ENCODE measurements at places on chromosomes 7 and 10.
A peak's percentile ranks its signal among the peaks of the same experiment; 100 is the strongest.

GRCh38 chr10:21181451-21181850 is 284.3 kb upstream of the NEBL start:
- H3K27ac ChIP-seq = no peak overlapping the region
- H3K27me3 ChIP-seq = no peaks in the 10 kb centered on the region
- H3K4me1 ChIP-seq = peaks cover 7% of the 10 kb centered on the region
- H3K4me3 ChIP-seq = no peak overlapping the region
- H3K36me3 ChIP-seq = no peaks in the 10 kb centered on the region
- DNase-seq = no peak

DNA sequence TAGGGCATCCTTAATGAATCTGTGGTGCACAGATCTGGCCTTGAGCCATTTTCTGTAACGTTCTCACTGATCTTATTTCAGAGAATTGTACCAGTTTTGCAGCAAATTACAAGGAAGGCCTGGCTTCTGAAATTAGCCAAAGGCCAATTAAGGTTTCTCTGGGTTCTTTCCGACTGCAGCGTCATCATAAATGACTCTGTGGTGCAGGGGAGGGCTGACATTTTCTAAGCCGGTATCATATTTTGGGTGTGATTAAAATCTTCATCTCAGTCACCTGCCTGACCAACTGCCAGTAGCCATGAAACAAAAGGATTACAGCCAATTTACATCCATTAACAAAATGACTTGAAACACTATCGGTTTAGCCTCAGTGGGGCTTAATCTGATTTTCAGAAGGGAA is 363.7 kb downstream of the ADRA2A start:
- H3K4me1 ChIP-seq = no peaks in the 10 kb centered on the region
- DNase-seq = no peak

GRCh38 chr10:52092390-52092789 is 221.7 kb upstream of the DKK1 start:
- H3K36me3 ChIP-seq = no peaks in the 10 kb centered on the region
- H3K27ac ChIP-seq = no peak overlapping the region
- H3K27me3 ChIP-seq = no peaks in the 10 kb centered on the region
- no peak overlapping the region for H3K4me3 ChIP-seq

- H3K27ac ChIP-seq = no peak overlapping the region
- no peaks in the 10 kb centered on the region for H3K36me3 ChIP-seq
- H3K27me3 ChIP-seq = peaks cover 8% of the 10 kb centered on the region
- H3K4me3 ChIP-seq = peak overlapping the region; percentile 94
- peaks cover 7% of the 10 kb centered on the region for H3K4me1 ChIP-seq
These were observed 1.3 kb downstream of the GALNT17 start for GRCh38 chr7:71133232-71133622.

DNA sequence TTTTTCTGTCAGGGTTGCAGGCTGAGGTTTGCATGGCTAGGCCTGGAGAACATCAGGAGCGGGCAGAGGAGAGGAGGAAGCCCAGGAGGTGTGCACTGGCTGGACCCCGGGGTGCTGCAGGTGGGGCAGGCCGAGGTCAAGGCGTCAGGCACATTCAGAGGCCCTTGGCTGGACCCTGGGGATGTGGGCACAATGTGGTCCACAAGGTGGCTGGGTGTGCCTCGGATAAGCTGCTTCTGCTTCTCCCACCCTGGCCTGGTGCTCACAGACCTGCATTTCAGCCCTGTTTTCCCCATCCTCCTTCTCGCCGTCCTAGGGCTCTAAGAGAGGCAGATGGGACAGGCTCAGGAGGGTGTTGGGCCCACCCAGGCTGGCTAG is 108.2 kb downstream of the ADCY1 start:
- DNase-seq = no peak
- H3K4me1 ChIP-seq = peaks cover 5% of the 10 kb centered on the region
- H3K27ac ChIP-seq = no peak overlapping the region
- no peaks in the 10 kb centered on the region for H3K27me3 ChIP-seq

GRCh38 chr7:148485618-148486017 is 104.9 kb upstream of the C7orf33 start:
- no peaks in the 10 kb centered on the region for H3K4me1 ChIP-seq
- H3K4me3 ChIP-seq = no peak overlapping the region
- no peak overlapping the region for H3K27ac ChIP-seq
- no peaks in the 10 kb centered on the region for H3K36me3 ChIP-seq

DNA sequence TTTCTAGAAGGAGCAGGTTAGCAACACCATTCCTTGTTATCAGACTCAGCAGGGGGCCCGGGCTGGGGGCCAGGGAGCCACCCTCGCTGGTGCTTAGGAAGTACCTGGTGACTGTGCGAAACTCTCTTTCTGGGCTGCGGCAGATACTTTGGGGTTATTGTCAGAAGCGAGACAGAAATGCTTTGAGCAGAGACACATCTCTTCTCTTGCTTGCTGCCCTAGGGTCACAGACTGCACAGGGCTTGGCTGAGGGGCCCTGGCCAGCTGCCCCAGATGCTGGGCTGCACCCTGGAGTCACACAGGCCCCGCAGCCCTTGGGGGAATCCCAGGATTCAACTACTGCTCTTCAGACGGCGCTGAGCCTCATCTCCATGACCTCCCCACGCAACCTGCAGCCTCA is 91.9 kb downstream of the WDFY4 start:
- H3K4me1 ChIP-seq = no peaks in the 10 kb centered on the region
- H3K27ac ChIP-seq = no peak overlapping the region
- H3K27me3 ChIP-seq = no peaks in the 10 kb centered on the region
- no peak for DNase-seq
- no peaks in the 10 kb centered on the region for H3K36me3 ChIP-seq

- no peak for DNase-seq
- no peaks in the 10 kb centered on the region for H3K4me1 ChIP-seq
- peaks cover 52% of the 10 kb centered on the region for H3K36me3 ChIP-seq
- no peaks in the 10 kb centered on the region for H3K27me3 ChIP-seq
- H3K4me3 ChIP-seq = no peak overlapping the region
- H3K27ac ChIP-seq = no peak overlapping the region
These were observed 9.9 kb downstream of the VIM start for GRCh38 chr10:17237915-17238444.

DNA sequence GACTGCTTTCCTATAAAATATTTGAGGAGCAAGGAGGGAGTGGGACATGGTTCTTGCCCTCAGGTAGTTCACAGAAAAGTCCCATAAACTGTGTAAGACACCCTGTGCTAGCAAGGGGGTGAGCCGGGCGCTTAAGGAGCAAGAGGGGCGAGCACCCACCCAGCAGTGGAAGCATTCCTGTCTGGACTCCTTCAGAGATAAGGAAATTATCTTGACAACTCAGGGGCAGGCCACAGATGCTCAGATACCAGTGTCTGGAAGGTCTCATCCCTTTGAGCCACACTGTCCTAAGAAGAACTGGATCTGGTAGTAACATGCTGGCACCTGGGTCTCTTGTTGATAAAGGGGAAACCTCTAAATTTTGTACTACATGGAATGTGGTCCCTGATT is 54.1 kb downstream of the DAGLB start:
- no peaks in the 10 kb centered on the region for H3K4me1 ChIP-seq
- no peak overlapping the region for H3K4me3 ChIP-seq
- no peaks in the 10 kb centered on the region for H3K27me3 ChIP-seq
- no peak overlapping the region for H3K27ac ChIP-seq

DNA sequence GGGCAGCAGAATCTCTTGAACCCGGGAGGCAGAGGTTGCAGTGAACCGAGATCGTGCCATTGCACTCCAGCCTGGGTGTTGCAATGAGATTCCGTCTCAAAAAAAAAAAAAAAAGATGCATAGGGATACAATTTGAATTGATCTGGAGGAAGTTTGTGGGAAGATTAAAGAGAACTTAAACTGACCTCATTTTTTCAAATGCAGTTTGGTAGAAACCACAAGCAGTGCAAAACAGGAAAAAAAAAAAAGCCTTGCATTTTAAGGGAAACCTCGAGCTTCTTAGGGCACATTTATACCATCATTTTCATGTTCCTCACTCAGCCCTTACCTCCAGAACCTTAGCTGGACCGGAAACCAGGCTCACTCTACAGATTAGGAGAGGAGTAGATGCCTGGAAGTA is 2.8 kb downstream of the KCTD7 start:
- H3K36me3 ChIP-seq = peaks cover 26% of the 10 kb centered on the region
- no peak overlapping the region for H3K27ac ChIP-seq
- no peaks in the 10 kb centered on the region for H3K27me3 ChIP-seq
- no peaks in the 10 kb centered on the region for H3K4me1 ChIP-seq

- no peak overlapping the region for H3K27ac ChIP-seq
- H3K4me3 ChIP-seq = no peak overlapping the region
- H3K27me3 ChIP-seq = no peaks in the 10 kb centered on the region
- no peaks in the 10 kb centered on the region for H3K4me1 ChIP-seq
- no peaks in the 10 kb centered on the region for H3K36me3 ChIP-seq
These were observed 215.7 kb upstream of the INHBA start for GRCh38 chr7:41918597-41918996.

DNA sequence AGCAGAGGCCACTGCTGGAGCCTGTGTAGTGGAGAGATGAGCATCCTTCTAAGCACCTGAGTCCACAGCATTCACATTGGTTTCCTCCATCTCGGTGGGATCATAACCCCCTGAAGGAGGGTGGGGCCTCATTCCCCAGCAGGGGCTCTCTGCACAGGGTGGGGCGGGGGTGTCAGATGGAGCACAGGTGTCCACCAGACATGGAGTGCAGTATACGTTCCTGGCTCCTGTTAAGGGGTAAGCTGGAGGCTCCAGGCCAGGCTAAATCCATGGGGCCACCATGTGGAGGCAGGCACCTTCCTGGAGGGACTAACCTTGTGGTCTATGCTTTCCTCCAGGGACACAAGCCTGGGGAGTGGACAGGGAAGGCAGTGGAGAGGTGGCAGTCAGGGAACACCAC is 252.6 kb downstream of the GRID1 start:
- H3K27ac ChIP-seq = no peak overlapping the region
- no peak overlapping the region for H3K4me3 ChIP-seq

DNA sequence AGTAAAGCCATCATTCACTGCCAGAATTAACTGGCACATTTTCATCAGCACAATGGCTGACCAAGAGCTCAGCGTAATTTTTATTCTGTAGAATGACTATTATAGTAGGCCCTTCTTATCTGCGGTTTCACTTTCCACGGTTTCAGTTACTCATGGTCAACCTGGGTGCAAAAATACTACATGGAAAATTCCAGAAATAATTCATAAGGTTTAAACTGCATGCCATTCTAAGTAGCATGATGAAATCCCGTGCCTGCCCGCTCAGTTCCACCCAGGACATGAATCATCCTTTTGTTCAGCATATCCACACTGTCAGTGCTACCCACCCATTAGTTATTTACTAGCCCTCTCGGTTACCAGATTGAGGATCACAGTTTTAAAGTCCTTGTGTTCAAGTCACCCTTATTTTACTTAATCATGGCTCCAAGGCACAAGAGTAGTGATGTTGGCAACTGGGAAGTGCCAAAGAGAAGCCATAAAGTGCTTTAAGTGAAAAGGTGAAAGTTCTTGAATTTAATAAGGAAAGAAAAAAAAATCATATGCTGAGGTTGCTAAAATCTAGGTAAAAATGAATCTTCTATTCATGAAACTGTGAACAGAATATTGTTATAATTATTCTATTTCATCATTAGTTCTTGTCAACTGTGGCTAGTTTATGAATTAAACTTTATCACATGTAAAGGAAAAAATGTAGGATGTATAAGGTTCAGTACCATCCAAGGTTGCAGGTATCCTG is 204.9 kb downstream of the DOCK4 start:
- H3K4me1 ChIP-seq = no peaks in the 10 kb centered on the region
- H3K36me3 ChIP-seq = no peaks in the 10 kb centered on the region
- no peak overlapping the region for H3K4me3 ChIP-seq

DNA sequence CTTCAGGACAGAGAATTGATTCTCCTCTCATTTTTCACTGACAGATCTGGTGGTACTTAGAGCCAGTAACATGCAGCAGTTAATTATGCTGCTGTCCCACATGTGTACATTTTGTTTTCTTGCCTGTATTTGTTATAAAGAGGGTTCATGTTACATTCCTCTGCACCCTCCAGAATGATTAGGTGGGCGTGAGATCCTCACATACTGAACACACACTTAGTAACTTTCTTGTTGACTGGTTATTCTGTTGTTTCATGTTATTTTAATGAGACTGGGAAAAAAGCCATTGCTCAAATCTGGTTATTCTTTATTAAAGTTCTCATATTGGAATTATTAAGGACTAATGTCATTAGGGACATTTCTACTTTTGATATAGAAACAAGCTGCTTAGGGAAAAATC is 409.1 kb downstream of the SDK1 start:
- no peak overlapping the region for H3K27ac ChIP-seq
- H3K36me3 ChIP-seq = no peaks in the 10 kb centered on the region
- H3K4me1 ChIP-seq = peaks cover 2% of the 10 kb centered on the region
- DNase-seq = no peak
- no peak overlapping the region for H3K4me3 ChIP-seq

- peak; percentile 66 for DNase-seq
- no peaks in the 10 kb centered on the region for H3K27me3 ChIP-seq
- H3K36me3 ChIP-seq = no peaks in the 10 kb centered on the region
- H3K4me1 ChIP-seq = no peaks in the 10 kb centered on the region
These were observed at the start of gene UBE2D1 for GRCh38 chr10:58334817-58335305. Gene UBE2D1 (plus strand): TSS chr10:58335006. CDS start chr10:58335202, 196 bp downstream.

DNA sequence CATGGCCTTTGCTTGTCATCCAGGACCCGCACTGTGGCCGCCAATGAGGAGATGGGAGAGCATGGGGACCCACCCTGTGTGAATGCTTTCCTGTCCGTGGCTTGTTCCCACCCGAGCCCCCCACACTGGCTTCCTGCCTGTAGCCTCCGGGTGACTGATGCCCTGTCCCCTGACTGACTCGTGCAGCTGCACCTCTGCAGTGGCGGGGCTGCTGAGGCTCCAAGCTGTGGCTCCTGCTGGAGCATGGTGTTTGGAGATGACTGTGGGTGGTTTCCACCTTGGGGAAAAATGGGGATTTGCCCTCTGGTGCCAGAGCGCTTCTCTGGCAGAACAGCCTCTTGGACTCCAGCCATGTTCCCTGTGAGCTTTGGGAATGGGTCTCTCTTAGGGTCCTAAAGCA is 2.1 kb downstream of the CAMK1D start:
- no peaks in the 10 kb centered on the region for H3K27me3 ChIP-seq
- H3K27ac ChIP-seq = no peak overlapping the region
- H3K4me1 ChIP-seq = peaks cover 3% of the 10 kb centered on the region
- no peak for DNase-seq

- no peaks in the 10 kb centered on the region for H3K36me3 ChIP-seq
These were observed 145.1 kb downstream of the GRM8 start for GRCh38 chr7:127107601-127108007.

DNA sequence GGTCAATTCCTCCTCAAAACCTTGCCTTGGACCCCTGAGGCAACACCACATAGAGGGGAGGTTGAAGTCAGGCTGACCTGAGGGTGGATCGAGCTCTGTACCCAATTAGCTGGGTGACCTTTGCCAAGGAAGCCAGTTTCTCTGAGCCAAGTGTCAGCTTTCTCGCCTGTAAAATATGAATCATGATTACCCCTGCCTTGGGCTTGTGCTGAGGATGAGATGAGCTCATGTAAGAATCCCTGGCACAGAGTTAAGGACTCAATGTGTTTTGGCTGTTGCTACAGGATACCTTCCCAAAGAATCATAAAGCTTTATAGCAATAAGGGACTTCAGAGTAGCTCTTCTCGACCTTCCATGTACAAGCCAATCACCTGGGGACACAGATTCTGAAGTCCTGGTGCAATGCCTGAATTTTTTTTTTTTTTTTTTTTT is 43.5 kb upstream of the CACUL1 start:
- no peak for DNase-seq
- no peaks in the 10 kb centered on the region for H3K36me3 ChIP-seq
- peak overlapping the region; percentile 45 for H3K27ac ChIP-seq
- H3K4me1 ChIP-seq = peaks cover 10% of the 10 kb centered on the region
- H3K27me3 ChIP-seq = peaks cover 3% of the 10 kb centered on the region
- no peak overlapping the region for H3K4me3 ChIP-seq

Data from neuronal stem cell (in vitro differentiated cells).